ENCODE measurements at places on chromosomes 1 and 21.

DNA sequence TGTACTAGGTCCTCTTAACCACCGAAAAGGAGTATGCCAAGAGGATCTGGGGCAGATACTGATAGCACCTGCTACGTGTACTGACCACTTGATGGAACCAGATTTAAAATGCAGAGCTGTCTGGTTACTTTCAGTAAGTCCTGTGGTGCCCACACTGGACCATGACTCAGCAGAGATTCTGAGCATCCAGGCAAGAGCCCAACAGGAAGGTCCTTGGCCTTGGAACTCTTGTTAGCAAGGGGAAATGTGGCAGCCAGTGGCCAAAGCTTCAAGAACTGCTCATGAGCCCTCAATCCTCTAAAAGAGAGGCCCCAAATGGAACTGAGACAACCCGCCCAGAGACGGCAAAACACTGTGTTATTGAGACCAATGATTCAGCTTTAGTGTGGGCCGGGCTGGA, 4.2 kb upstream of the GJB5 start:
- no peak for DNase-seq

DNA sequence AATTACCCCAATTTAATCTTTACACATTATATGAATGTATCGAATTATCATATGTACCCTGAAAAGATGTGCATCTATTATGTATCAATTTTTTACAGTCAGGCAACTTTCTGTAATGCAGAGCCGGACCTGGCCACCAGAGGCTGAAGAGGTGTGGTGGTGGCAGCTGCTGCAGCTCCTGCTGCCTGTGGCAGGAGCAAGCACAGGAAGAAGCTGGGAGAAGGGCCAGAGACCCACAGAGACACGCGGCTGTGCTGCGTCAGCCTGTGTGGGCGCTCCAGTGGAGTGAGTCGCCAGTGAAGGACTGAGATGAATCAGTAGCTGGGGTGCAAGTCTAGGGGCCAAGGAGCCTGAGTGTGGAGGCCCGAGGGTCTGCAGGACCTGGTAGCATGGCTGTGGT, 74.3 kb upstream of the COG2 start:
- DNase-seq = peak; percentile 77

DNA sequence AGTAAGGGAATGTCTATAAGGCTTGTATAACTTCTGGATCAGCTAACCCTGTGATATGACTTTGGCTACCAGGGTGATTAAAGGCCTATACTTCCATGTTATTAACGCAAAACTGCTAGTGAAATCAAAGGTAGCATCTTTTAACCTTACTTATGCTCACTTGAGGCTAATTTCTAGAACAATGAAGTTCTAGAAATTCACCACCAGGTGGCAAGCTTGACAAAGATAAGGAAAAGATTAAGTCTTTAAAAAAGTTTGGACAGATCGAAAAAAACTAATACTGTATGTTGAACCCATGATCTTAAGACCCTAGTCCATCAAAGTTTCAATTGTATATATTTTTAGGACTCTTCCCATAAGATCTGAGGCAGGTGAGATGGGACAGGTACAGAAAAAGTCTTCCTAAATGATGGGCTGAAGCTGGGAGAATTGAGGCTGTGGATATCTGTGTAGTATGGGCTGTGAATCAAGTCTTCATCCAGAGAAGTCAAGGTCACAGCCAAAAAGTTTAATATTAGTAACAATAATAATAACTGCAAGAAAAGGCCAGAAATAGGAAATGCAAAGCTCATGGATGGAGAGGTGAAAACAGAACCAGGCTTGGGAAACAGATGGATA, 18.8 kb downstream of the KYAT3 start:
- DNase-seq = peak; percentile 52

DNA sequence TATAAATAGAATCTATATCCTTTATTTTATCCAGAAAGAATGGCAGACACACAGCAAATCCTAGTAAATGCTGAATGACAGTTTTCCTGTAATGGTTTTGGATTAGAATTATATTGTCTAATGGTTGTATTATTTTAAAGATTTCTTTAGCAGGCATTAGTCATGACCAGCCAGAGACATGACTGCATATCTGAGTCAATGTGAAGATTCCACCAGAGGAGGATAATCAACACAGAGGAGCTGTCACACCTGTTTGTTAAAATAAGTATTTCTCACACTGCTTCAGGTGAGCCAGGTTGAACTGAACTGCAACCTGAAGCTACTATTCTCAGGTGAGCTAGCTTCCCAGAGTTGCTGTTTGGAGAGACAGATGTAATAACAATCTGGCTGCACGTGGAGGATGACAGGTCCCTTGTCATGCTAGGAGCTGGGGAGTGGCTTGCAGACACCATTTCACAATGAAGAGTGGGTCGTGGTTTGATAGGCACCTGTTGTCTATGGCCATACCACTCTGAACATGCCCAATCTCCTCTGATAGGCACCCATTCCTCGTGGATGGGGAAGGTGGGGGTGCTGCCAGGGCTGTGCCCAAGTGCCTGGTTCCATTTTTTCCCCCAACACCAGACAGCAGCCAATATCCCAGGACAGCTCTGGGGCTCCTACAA, 94.3 kb downstream of the KCNJ6 start:
- DNase-seq = peak; percentile 33

DNA sequence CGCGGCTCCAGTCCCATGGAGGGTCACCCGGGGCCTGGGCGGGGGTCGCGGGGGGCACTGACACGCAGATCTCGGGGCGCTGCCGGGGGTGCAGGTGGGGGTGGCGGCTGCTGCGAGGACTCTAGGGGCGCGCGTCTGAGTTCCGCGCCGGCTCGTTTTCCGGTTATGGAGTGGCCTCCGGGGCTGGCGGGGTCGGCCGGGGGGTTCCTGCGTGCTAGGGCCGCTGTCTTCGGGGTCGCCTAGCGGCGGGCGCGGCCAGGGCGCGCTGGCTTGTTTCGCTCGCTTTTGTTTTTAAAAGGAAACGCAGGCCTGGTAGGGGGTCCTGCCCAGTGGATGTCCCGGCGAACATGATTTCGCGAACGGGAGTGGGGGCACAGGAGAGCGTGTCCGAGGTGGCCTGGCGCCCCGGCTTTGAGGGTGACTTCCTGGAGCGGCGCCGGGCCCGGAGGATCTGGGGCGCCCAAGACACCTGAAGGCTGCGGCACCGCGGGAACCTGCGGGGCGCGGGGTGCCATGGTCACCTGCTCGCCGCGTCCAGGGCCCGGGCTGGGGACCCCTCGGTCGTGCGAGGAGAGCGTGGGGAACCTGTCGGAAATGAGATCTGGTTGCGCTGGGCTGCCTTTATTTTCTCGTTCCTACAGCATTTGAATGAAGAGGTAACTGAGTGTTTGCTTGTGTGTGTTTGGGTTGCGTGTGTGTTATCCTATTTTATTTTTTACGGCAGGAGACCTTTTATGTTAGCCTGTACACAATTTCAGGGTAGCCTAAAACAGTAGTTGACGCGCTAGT, 618 bp downstream of the ETS2 start:
- no peak for DNase-seq

GRCh38 chr1:13751458-13751871, 51.5 kb downstream of the PRDM2 start:
- peak; percentile 52 for DNase-seq

DNA sequence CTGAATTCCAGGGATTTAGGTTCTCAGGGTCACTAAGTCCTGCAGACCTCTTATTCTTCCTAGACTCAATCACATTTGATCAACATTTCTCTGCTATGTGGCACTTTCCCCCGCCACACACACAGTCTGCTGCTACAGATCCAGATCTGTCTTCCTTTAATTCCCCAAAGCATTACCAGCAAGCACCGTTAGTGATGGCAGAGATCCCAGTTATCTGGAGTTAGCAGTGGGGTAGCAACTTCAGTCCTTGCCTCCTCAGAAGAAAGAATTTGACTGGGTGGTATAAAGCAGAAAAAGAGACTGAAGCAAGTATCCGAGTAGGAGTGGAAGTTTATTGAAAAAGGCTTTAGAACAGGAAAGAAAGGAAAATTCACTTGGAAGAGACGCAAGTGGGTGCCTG, 100.4 kb upstream of the ETV3 start:
- DNase-seq = no peak

DNA sequence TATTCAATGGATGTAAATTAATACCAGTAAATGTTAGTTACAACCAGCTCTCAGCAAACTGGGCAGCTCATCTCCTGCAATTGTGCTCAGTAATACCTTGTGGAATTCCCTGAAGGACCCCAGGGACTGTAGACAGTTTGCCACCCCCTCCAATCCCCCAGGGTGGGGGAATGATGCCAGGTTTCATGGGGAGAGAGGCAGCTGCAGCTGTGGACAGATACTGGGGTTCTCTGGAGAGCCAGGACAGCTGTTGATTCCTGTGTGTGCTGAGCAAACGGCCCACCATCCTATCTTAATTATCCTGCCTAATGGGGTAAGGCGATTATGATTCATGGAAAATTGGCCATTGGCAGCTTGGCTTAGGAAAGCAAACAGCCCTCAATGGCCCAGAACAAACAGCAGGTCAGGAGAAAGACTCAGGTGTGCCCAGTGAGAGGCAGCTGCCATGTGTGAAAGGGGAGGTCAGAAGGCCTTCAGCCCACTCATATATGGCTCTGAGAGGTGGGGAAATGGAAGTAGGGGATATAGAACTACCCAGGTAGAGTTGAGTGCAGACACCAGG, 148.9 kb upstream of the CTTNBP2NL start:
- DNase-seq = no peak

- DNase-seq = no peak
These were observed 24.4 kb downstream of the TMCO4 start for GRCh38 chr1:19775317-19775716.

DNA sequence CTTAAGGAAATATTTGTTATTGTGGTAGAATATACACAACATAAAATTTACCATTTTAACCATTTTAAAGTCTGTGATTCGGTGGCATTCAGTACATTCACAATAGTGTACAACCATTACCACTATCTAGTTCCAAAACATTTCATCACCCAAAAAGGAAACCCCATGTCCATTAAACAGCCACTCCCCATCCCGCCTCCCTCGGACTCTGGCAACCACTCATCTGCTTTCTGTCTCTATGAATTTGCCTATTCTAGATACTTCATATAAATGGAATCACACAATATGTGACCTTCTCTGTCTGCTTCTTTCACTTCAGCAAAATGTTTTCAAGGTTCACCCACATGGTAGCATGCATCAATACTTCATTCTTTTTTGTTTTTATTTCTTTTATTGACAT, 51.3 kb downstream of the PTP4A2 start:
- no peak for DNase-seq

GRCh38 chr1:16926491-16927073, 4.9 kb downstream of the CROCC start:
- DNase-seq = no peak

DNA sequence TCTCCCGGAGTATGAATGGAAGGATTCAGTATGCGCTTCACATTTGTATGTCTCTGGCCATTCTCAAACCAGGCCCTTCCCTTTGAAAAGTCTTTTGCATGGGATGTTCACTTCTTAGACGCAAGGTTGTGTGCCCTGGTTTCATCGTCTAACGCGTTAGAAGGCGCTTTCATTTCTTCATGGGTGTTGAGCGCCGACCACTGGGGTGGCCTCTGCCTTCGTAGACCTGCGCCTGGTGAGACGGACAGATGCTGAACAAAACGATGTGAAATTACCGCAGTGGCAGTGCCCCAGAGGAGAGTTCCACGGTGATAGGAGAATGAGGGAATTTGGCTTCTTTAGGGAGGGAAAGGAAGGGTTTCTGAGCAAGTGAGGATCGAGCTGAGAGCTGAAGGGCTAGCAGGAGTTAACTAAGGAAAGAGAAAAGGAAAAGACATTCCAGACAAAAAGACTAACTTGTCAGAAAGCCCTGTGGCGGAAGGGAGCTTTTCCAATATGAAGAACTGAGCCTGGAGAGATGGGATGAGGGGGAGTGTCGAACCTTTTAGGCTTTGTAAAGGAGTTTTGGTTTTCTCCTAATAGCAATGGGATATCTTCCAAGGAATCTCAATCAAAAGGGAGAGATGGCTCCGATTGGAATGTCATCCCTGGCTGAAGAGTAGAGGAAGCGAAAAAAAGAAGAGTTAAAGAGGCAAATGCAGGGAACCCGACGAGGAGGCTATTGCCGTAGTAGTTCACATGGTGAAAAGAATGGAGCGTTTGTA, 951 bp downstream of the GGPS1 start:
- DNase-seq = peak; percentile 47

DNA sequence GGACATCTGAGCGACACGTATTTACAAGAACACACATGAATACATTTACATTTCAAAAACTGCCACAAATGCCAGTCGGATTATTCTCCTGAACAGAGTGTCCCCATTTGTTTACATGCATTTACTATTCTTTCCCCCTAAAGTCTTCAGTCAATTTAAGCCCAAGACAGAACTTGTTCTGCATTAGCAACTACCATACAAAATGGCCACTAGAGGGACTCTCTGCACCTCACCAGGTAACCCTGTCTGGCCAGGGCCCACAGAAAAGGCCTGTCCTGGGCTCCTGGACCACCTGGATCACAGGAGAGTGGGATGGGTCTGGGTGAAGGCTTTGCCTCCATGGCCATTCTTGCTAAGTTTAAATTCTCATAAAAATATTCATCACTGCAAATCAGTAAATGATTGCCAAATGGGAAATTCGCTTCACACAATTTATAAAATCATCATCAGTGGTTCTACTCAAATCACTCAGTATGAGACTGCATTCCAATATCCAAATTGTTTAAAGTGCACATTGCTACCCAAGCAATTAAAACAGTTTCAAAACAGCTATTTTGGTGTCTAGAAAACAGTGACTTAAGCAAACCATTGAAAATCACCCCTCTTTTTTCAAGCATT, 12.5 kb upstream of the GUCA2A start:
- DNase-seq = peak; percentile 65

GRCh38 chr1:39694026-39694425, 2.8 kb upstream of the HPCAL4 start:
- DNase-seq = peak; percentile 51

GRCh38 chr21:26148840-26149354, 21.7 kb downstream of the APP start:
- DNase-seq = peak; percentile 58

DNA sequence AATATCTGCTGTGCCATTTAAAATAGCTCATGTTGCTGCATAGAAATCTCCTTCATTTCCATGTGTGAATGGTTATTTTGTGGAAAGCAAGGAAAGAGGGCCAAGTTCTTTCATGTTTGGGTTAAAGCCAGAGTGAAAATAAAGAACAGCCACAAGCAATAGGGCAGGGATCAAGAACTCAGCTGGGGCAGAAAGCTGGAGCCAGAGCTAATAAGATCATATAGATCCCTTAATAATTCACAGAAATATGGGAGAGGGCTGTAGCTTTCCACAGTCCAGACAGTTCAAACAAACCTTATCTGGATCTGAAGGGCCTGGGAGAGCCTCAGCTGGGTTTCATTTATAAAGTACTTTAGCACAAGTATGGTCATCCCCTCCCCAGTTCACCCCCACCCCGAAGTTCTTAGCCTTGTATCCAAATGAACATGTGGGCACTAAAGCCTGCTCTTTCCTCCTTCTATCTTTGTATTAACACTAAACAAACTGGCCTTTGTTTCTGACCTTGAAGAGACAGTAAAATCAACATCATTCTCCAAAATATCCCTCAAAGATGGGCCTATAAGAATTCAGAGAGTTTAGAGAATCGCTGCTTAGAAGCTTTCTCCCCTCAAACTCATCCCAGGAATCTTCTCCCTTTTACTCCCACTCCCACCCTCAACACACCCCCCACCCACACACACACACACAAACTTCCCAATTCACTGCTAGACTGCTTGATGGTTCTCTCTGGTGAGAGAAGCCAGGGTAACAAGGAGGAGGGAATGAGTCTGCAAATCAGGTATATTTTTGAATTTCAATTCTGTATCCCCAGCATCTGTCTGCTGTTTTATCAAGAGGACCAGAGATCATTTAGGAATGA, 41.7 kb downstream of the UTP25 start:
- no peak for DNase-seq

Data from bronchial epithelial cell (primary cell).